ENCODE measurements at places on chromosomes 5 and 9.
A peak's percentile ranks its signal among the peaks of the same experiment; 100 is the strongest.

GRCh38 chr5:74519161-74519571 lies 121.4 kb downstream of the ENC1 start:
- DNase-seq = no peak

DNA sequence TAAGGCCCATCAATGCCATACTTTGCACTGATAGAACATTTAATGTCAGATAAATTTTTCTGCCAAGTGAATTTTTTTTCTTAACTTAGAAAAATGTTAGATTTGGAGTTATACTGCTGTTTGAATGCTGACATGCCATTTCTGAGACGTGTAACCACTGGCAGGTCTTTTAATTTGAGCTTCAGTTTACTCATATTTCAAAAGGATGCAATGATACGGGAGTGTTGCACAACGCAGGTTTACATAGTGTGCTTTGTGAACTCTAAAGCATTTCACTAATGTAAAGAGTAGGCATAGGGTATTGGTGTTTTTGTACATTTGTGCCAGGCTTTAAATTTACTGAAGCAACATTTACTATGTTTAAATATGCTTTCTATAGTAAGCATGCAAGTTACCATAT lies 4.2 kb downstream of the ZBTB43 start:
- no peak for DNase-seq

GRCh38 chr5:80481019-80481893 lies 6.6 kb upstream of the FAM151B start:
- DNase-seq = no peak

DNA sequence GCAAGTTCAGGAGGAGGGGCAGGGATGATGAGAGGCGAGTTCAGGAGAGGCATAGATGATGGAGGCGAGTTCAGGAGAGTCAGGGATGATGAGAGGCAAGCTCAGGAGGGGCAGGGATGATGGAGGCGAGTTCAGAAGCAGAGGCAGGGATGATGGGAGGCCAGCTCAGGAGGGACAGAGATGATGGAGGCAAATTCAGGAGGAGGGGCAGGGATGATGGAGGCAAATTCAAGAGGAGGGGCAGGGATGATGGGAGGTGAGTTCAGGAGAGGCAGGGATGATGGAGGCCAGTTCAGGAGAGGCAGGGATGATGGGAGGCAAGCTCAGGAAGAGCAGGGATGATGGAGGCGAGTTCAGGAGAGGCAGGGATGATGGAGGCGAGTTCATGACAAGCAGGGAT lies 17.8 kb upstream of the SPOCK1 start:
- DNase-seq = no peak

DNA sequence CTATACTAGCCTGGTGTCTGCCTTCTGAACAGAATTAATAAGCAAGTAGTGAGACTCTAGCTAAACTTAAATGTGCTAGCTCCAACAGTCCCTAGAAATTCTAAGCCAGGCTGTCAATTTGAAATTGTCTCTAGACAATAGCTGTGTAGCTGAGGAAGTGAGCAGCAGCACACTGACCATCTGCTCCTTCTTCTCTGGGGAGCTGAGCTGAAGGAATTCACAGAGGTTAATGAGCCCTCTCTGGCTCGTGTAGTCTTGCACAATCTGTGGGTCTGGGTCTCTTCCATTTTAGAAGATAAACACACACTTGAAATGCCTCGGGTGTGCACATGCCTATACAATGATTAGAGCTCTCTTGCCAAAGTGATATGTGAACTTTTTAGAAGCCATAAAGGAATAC lies 63.5 kb upstream of the BARX1 start:
- no peak for DNase-seq

DNA sequence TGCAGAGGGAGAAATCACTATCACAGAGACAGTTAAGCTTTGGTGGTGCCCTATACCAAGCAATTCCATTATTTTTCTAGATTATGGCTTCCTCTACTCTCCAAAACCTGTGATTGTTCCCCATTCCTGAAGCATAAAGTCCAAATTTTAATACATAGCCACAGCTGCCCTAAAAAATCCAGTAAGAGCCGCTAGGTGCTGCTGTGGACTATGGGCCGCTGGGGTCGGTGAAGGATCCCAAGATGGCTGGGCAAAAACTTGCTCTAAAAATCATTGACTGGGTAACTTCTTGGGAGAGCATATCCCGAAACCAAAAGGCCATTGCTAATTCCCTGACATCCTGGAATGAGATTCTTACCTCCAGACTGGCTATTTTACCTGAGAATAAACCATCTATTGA lies 245.3 kb downstream of the NFIB start:
- no peak for DNase-seq

DNA sequence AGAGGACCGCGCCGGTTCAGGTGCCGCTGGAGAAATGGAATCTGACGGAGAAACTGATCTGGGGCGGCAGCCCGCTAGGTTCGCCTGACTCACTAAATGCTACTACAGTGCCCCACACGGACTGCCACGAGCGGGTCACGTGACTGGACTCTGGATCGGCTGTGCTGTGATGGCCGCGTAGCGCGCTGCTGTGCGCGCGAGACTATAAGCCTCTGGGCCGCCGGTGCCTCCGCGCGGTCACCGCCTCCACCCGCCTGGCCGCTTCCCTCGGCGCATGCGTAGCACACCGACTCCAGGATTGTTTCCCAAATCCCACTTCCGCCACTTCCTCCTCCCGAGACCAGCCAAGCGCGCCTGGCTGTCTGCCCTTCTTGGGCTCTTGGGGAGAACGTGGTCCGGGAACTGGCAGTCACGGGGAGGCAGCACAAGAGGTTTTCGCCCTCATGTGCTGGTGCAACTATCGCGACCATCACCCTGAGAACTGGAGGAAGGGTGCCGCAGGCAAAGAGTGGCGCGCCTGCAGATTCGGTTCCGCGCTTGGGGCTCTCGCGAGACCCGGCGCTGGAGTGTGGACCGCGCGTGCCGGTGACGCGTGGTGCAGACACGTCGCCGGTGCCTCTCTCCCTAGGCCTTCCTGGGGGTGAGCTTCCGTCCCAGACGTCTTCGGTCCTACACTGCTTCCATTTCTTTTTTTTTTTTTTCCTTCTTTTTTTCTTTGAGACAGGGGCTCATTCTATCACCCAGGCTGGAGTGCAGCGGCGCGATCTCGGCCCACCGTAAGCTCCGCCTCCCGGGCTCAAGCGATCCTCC lies 35.8 kb upstream of the GLDC start:
- DNase-seq = peak; percentile 87

GRCh38 chr5:72282878-72283277 lies 37.2 kb downstream of the MRPS27 start:
- DNase-seq = no peak

DNA sequence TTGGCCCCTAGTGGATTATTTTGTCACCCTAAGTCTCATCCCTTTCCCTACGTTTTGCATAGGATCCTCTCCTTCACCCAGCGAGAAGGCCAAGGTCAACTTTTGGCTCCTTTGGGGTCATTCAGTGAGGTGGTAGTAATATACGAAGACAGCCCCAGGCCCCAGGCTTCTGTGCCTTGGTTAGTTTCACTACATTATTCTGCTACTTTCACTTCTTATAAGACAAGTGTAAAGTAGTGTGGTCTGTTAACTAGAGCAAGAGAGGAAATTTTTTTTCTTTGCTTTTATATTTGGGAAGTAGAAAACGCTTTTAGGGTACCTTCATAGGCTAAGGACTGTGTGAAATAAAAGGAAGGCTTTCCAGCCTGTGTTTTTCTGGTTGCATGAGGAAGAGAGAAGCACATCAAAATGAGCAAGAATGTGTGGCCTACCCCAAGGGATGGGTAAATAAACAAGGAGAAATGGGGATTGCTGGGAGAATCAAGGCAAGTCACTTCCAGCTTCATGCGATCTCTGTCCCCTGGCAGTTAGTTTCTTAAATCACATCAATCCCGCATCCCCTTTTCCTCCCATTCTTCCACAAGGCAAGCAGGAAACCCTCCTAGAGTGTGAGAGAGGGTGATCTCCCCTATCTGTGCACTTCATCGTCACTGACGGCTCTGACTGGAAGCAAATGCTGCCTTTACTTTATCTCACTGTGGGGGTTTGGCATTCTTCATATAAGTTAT lies 677.0 kb upstream of the WWC1 start:
- DNase-seq = no peak

DNA sequence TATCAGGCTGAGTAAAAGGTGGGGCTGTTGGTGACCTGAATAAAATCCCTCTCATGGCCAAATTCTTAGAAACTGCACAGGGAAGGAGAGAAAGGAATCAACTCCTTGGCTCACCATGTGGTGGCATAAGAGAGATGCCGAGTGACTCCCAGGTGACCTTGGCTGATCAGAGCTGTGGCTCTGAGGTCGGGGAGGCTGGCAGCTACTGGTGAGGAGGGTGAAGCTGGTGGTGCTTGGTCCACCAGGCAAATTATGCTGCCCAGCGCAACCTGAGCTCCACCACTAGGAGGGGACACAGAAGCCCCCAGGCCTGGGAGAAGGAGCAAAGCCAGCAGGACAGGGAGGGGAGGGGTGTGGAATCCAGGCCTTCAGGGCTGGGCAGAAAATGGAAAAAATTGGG lies 111.2 kb upstream of the IL12B start:
- no peak for DNase-seq

- no peak for DNase-seq
These were observed 306.6 kb downstream of the ACTL7B start for GRCh38 chr9:108549184-108549583.

DNA sequence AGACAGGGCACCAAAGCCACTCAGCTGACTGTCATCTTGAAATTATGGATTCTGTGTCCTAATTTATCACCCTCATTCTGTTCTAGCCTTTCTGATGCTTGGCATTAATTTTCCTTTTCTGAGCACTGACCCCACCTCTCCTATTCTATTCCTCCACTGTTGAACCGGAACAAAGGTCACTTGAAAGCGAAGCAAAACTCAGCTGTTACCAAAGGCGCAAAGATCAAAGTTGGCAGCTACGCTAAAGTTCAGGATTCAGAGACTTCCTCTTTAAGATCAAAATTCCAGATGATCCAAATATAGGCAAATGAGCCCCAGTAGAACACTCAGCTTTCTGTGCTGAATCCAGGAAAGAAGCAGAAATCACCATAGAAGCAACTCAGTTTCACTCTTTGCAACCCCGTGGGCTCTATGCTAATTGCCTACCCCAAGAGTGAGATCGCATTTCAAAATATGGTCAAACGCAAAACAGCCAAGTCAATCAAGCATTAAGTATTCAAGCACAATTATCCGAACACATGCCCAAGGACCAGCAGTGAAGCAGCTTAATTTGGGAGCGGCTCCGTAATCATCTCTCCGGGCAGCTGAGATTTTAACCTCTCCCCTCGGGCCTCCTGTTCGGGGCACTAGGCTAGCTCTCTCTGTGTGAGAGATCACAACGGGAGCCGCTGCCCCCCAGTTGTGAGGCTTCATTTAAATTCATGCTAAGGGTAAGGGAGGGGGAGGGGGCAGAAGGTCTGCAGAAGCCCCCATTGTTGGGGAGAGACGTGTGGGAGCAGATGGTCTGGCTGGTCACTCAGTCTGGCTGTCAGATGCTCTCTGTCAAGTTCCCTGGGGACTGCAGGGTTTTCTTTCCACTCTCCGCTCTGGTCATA lies 288.6 kb downstream of the ELAVL2 start:
- no peak for DNase-seq

DNA sequence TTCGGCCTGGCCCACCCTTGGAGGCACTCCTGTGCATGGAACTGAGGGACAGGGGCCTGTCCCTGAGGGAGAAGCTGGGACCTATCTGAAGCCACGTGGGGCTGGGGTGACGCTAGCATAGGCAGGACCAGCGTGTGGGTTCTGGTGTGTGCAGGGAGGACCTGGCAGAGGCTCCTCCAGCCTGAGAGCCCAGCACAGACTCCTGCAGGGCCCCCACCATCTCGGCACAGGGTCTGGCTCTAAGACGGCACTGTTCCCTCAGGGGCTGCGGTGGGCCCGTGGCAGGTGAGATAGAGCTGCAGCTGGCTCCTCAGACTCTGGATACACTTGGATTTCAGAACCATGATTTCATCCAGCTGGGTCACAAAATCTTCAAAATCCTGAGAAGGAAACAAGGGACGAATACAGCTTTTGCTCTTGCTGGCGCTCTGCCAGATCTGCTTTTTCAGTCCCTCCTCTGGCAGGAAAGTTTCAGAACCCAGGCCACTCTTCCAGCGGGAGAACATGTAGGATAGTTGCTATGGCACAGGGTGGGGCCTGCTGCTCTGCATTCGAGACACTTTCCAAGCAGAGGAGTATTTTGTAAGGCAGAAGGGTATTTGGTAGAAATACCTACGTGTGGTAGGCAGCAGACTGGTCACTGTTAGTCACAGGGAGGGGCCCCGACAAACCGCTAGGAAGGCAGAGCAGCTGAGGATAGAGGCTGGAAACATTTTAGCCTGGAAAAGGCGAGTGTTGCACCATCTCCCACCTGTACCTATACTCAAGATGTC lies 74.7 kb downstream of the KIF24 start:
- no peak for DNase-seq

- no peak for DNase-seq
These were observed 113.7 kb downstream of the HTR4 start for GRCh38 chr5:148540647-148541046.

DNA sequence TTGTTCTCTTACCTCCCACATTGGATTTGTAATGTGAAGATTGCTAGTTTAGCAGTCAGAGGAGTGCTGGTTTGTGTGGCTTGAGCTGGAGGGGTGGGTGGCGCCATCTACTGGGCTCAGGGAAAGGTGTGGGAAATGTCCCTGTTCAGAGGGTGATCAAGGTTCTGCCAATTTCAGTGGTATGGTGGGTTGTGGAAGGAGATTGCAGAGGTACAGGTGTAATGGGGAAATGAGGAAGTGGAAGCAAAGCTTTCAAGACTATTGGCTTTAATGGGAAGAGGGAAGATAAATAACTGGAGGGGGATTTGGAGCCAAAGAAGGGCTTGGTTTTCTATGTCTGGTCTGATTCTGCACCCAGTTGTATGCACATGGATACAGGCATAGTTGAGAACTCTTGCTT lies 76.4 kb downstream of the OSMR start:
- DNase-seq = no peak

DNA sequence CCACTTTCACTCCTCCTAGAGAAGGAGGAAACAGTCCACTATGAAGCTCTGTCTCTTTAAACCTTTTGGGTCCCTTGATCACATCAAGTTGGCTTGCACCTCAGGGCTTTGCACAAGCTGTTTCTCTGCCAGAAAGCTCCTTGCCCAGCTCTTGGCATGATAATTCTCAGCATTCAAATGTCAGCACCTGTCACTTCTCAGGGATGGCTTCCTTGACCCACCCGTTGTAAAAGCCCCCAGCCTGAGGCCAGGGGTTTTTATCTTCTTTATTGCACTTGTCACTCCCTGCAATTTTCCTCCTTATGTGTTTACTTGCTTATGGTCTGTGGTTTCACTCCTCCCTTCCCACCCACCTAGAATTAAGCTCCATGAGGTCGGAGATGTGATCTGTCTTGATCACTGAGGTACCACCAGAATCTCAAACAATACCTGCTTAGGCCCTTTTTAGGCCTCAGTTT lies 200.7 kb upstream of the TBC1D2 start:
- DNase-seq = no peak

DNA sequence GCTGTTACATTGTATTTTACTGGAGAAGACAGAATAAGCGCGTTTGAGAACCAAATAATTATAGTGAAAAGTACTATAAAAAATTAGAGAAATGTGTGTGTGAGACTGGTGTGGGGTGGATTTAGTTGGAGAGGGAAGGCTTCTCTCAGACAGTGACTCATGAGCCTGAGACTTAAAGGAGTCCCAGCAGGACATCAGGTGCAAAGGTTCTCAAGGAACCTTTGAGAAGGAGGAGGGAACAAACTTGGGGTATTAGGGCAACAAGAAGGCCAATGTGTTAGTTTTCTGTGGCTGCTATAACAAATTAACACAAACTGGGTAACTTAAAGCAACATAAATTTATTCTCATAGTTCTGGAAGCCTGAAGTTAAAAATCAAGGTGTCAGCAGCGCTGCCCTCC lies 4.9 kb downstream of the DDX4 start:
- DNase-seq = no peak

Measured in brain pericyte (primary cell).